ENCODE measurements at places on chromosomes 3 and 15. TPM values are rescaled to one million over a fixed set of nuclear protein-coding genes. Genes with fewer than 3 reads are reported as not detected.

GRCh38 chr3:56251343-56251945 is 216.8 kb downstream of the ERC2 start:
- peak; percentile 69 for DNase-seq

DNA sequence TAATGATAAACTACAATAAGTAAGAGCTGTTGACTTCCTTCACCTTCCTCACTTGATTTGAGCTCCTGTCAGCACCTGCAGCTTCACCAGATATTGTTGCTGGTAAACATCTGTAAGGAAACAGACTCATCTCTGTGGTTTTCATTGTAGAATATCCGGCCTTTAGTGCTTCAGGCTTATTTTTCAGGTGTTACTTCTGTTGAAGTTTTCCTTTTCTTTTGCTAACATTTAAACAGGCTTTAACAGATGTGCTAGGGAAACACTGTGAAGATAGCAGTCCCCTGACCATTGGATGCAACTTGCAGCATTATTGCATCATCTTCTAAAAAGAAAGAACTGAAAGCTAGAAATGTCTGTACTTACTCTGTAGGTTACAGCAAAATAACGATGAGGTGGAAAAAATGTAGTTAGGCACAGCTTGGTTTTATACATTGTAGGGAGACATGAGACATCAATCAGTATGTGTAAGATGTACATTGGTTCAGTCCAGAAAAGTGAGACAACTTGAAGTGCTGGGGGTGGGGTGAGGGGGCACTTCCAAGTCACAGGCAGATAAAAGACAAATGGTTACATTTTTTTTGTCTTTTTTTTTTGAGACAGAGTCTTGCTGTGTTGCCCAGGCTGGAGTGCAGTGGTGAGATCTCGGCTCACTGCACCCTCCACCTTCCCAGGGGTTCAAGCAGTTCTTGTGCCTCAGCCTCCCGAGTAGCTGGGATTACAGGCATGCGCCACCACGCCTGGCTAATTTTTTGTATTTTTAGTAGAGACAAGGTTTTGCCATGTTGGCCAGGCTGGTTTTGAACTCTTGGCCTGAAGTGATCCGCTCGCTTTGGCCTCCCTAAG is 10.2 kb downstream of the EDEM1 start:
- DNase-seq = no peak

DNA sequence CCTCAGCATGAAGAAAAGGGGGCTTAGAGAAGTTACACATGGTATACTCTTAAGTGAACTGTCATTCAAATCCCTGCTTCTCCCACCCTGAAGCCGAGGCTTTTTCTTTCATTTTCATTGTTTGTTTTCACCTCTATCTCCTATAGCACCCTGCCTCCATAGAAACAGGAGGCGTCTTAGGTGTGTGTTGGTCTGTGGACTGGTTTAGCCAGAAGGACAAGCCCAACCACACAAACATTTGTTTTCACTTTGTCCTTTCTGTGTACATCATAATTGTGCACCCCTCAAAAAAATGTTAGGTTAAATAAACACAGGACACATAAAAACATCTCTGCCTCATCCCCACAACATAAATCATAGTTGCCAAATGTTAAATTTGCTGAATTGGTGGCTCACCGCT is 73.3 kb upstream of the UBE2E2 start:
- DNase-seq = no peak

DNA sequence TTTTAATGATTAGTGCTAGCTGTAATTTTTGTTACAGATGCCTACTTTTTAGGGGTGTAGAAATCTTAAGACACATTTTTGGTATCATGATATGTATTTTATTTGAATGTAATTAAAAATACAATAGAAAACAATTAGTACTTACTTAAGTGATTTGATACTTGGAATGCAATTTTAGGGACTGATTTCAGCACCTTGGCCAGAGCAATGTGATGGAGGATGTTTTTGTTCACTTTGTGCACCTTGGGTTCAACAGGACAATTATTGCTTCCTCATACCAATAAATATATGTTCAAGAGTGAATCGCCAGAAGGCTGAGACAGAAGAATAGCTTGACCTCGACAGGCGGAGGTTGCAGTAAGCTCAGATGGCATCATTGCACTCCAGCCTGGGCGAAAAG is 22.3 kb downstream of the GMNC start:
- DNase-seq = no peak

GRCh38 chr15:94056314-94056713 is 175.0 kb upstream of the MCTP2 start:
- no peak for DNase-seq

GRCh38 chr15:51114437-51115119 is 19.9 kb upstream of the TNFAIP8L3 start:
- DNase-seq = no peak

DNA sequence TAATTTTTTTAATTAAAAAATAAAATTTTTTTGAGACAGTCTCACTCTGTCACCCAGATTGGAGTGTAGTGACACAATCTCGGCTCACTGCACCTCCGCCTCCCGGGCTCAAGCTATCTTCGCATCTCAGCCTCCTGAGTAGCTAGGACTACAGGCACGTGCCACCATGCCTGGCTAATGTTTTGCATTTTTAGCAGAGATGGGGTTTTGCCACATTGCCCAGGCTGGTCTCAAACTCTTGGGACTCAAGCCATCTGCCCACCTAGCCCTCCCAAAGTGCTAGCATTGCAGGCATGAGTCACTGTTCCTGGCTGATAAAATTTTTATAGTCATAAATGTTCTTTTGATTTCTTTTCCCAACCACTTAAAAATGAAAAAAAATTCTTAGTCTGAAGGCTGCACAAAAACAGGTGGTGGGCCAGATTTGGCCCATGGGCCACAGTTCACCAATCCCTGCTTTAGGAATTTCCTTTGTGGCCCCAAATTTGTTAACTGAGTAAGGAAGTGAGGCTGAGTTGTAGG is 9.2 kb downstream of the UBA5 start:
- no peak for DNase-seq

DNA sequence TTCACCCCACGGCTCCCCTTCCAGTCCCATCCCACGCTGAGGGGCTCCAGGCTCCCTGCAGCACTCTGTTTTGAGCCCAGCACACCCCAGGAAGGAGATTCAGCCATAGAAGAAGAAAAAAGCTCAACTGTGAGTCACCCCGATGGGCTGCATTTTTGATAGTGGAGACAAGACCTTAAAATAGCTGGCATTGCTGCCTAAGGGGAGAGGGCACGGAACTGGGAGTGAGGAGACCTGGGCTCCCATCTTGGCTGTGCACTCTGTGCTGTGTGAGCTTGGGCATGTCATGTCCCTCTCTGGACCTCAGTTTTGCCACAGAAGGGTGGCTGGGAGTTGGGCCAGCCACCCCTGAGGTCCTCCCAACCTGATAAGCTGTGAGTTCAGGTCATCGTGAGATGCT is 57.2 kb upstream of the SMAD6 start:
- DNase-seq = no peak

DNA sequence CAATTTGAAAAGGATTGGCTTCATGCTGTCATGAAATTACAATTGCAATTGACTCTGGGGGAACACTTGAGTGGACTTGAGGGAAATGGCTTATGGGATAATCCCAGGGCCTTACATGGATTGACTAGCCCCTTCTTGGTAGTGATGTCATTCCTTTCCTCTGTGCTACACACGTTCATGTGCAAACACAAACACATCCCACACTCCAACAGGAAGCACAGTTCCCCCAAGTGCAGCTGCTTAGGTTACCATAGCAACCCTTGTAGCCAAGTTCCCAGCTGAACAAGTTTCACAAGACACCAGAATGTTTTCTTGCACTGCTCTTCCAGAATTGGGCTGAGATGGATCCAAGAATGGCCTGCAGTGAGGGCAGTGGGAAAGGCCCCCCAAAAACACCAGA is 217.0 kb downstream of the ZNF621 start:
- no peak for DNase-seq

DNA sequence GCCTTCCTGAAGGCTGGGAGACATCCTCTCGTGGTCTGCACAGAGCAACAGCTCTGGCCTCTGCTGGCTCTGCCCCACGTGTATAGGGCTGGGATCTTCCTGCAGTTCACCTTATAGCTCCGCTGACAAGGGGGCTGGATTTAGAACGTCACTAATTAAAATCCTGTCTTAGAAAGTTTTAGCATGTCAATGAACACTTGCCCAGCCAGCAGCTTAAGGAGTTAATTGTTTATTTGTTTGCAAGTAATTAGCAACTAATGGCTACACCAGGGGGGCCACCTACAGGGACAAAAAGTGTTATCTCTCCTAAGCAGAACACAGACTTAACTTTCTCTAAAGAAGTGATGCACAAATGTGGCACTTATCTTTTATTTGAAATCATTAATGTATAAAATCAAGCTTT is at the start of gene HESX1:
Gene HESX1, minus strand, starts transcription at position 84 of the 403 bp plus-strand sequence. Its CDS starts 60 bp downstream, at position 24.
- no peak for DNase-seq

XIRP1 gene
- polyA plus RNA-seq = 0.04 TPM

- DNase-seq = no peak
Observed at GRCh38 chr15:96334017-96334704, 3.7 kb downstream of the NR2F2 start.

DNA sequence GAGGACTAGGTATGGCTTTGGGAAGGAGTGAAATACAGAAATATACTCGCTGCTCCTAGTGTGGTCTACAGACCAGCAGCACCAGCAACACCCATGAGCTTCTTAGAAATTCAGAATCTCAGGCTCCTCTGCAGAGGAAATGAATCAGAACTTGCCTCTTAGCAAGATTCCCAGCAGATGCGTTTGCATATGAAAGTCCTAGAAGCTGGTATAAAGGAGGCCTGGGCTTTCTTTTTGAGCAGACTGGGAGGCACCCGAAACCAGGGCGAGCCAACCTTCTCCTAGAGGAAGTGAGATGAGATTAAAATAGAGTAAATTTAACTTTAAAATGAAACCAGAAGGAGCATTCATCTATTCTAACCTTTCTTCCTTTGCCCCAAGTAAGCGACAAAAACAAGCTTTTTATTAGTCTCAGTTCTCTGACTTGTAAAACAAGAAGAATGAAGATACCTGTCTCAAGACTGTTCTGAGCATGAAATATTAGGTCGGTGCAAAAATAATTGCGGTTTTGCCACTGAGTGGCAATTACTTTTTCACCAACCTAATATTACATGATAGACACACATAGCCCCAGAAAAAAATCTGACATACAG is 140.0 kb downstream of the PDZRN3 start:
- no peak for DNase-seq

DNA sequence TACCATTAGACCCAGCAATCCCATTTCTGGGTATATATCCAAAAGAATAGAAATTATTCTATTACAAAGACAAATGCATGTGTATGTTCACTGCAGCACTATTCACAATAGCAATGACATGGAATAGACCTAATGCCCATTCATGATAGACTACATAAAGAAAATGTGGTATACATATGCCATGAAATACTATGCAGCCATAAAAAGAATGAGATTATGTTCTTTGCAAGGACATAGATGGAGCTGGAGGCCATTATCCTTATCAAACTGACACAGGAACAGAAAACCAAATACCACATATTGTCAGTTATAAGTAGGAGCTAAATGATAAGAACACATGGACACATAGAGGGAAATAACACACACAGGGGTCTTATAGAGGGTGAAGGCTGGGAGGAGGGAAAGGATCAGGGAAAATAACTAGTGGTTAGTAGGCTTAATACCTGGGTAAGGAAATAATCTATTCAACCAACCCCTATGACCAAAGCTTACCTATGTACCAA is 366.8 kb downstream of the EDEM1 start:
- DNase-seq = no peak

GRCh38 chr3:50610992-50611463 is 546 bp downstream of the CISH start:
- DNase-seq = no peak

DNA sequence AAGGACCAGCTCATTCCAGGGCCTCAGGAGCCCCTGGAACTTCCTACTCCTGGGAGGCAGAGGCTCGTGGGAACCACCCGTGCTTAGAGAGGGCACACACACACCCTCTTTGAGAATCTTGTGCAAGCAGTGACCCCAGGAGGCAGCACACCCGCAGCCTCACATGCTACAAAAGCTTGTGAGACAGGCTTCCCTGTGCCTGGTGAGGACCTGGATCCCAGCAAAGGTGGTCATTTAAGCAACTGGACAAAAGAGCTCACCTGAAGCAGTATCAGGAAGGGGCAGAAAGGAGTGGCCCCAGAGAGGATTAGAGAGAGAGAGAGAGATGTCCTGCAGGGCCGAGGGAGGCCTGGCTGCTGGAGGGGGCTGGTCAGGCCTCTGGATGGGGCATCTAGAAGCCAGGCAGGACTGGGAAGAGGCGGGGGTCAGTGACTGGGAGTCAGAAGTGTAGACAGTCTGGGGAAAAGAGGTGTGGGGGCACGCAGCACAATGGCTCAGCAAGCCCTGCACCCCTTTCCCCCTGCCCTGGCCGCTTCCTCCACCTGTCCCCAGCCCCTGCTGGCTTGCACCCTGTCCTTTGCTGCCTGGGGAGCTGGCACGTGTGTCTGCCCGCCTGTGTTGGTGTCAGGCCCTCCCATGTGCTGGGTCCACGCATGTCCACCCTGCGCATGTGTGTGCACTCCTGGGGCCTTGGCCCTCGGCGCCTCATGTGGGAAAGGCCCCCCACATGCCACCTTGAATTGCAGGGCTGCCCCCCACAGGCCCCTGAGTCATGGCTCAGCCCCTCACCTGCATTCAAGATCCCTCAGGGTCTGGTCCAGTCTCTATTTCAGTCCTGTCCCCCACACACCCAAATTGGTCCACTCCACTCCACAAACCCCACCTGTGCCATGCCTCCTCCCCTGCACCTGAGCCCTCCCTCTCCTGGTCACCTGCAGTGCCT is 36.9 kb downstream of the TSPAN3 start:
- no peak for DNase-seq

SELENOK gene
- polyA plus RNA-seq = 82.1 TPM

DNAH12 gene
- 2.3 TPM for polyA plus RNA-seq

AGTR1 gene
- 23.0 TPM for polyA plus RNA-seq

GRCh38 chr15:71452893-71453292 is 337.6 kb downstream of the THSD4 start:
- DNase-seq = no peak

- DNase-seq = no peak
Observed at GRCh38 chr3:133428552-133428951, 28.7 kb downstream of the BFSP2 start.

DNA sequence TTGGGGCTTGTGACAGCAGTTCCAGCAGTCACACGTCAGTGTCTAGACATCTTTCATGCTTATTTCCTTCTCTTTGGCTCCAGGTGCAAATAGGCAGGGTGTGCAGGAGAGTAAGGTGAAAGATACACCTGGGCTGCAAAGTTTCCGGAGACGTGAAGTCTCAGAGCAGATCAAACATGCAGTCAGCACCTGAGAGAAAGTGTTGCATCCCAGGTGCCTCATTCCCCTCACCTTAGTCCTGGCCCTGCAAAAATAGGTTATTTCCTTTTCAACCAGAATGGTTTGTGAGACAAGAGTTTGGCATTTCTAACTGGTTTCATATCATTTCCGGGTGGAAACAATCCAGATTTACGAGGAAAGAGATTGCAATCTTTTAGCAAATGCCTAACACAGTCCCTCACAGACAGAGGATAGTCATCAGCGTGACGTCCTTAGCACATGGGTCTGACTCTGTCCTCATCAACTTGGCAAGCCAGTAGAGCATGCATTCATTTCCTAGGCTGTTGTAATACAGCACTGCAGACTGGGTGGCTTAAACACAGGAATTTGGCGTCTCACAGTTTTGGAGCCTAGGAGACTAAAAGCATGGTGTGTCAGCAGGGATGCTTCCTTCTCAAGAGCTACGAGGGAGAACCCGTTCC is 58.2 kb upstream of the ARRDC4 start:
- no peak for DNase-seq
